Activated T-cell treated with anti-CD3 and anti-CD28 coated beads, Interleukin-2, amount 50 U/mL, for 72 hours (primary cell): ENCODE measurements at places on chromosomes 5 and 9.

DNA sequence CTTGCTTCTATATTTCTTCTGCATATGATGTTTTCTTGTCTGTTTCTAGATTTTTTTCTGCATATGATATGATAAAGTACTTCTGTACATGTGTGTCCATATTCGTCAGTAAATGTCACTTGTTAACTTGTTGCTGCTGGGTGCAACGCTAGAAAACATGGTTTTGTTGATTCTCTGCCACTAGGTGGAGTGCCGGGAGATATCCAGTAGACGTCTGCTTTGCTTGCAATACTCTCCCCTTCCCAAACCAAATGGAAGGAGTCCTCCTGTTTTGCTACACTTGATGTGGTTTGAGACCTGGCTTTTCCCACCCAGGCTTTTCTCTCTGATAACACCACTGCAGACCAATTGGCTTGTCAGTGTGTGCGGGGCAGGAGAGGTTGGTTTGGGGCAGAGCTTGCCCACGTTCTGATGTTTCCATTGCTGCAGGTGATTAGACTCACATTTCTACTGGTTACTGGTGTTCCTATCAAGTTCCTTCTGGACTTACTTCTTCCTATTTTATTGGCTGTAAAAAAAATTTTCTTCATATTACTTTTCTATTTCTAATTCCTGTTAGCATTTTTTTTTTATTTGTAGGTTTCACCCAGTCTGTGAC lies 900.0 kb upstream of the CDH10 start:
- DNase-seq: peak; percentile 2

- DNase-seq: no peak
Measured at GRCh38 chr9:129344641-129345495, 166.8 kb upstream of the IER5L start.

DNA sequence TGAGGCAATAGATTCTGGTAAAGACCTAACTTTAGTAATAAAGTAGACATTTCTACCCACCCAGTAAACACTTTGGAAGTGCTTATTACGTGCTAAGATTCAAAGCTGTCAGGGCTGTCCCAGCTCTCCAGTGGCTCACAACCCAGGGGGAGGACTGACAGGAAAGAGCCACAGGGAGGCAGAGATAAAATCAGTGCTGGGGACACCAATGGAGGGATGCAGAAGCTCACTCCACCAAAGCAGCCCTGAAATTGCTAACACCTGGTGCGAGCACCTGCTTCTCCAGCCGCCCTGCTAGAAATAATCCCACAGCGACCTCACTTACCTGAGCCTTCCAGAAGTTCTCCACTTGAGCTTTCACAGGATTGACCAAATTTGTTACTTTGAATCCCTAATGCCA lies 501.0 kb downstream of the BNC2 start:
- no peak for DNase-seq

GRCh38 chr9:35778496-35778895 lies 12.9 kb upstream of the NPR2 start:
- DNase-seq: no peak

DNA sequence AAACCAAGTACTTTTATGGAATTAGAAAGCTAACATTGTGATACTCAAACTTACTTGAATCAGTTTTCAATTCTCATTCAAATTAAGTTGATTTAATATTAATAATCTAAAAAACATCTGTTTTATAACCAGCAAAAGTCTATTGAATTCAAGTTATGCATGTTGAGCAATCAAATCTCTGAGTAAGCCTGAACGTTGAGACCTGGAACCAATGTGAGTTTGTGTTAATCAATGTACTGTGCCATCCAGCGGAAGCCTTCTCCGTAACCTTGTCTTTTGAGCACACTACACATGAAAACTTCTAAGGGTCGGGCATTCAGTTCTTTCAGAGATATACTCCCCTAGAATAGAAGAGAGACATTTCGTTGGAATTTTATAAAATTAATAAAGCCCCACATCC lies 25.9 kb downstream of the SAR1B start:
- no peak for DNase-seq

DNA sequence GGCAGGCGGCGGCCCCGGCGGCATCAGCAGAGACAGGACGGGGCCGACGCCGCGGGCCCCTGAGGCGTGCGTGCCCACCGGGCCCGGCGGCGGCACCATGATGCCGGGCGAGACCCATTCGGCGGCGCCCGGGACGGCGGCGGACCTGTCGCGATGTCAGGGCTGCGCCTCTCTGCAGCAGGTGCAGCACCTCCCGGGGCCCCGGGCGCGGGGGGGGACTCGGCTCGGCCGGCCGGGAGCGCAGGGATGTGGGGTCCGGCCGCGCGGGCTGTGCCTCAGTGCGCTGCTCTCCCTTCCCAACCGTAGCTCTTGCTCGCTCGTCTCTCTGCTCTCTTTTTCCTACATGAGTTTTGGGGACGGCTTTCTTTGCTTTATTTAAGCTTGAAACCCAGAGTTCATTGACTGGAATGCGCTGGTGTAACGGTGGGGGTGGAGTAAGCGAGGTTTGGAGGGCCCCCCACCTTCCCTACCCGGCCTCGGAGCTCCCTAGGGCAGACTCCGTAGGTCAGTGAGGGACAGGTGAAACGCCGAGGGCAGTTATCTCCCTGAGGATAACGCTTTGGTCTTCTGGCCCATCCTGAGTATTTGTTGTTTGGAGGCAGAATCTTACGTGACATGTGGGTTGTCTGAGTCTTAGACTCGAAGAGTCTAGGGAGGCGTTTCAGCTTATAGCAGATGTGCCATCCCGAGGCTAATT lies 490 bp downstream of the ICE1 start:
- DNase-seq: no peak

GRCh38 chr9:88682431-88682831 lies 147.5 kb downstream of the NXNL2 start:
- DNase-seq: no peak

GRCh38 chr9:5773324-5773999 lies 59.5 kb downstream of the ERMP1 start:
- DNase-seq: no peak

DNA sequence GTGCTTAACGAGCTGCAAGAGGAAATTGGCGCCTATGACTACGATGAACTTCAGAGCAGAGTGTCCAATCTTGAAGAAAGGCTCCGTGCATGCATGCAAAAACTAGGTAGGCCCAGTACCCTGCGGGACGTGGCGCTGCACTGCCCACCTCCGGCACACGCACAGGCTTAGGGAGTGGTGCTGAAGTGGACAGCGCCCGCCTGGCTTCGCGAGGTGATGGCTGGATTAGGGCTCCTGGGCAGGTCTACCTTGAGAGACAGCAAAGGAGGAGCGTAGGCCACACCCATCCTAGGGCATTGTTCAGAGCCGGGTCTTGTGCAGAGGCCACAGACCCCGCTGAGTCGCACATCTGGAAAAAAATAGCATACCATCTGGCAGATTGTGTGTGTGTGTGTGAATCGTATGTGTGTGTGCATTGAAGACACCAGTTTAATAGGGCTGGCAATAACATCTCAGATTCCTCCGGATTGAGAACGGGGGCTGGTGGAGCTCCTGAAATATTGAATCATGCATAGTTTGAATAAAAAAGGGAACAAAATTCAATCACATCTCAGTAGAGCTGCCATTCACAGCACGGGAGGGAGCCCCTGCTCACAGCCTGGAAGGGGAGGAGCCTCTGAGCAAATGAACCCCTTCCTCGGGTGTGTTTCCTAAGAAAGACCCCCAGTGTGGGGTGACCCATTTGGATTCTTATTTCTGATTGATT lies 11.1 kb downstream of the OLFM1 start:
- no peak for DNase-seq
